ENCODE measurements at places on chromosomes 2 and 18. TPM values are rescaled to one million over a fixed set of nuclear protein-coding genes. Genes with fewer than 3 reads are reported as not detected.

DSEL gene
- 19.6 TPM for total RNA-seq

CD207 gene
- not detected for total RNA-seq

SNTG2 gene
- total RNA-seq = 44.6 TPM

WNT10A gene
- 1.3 TPM for total RNA-seq

TMEM247 gene
- not detected for total RNA-seq

DNA sequence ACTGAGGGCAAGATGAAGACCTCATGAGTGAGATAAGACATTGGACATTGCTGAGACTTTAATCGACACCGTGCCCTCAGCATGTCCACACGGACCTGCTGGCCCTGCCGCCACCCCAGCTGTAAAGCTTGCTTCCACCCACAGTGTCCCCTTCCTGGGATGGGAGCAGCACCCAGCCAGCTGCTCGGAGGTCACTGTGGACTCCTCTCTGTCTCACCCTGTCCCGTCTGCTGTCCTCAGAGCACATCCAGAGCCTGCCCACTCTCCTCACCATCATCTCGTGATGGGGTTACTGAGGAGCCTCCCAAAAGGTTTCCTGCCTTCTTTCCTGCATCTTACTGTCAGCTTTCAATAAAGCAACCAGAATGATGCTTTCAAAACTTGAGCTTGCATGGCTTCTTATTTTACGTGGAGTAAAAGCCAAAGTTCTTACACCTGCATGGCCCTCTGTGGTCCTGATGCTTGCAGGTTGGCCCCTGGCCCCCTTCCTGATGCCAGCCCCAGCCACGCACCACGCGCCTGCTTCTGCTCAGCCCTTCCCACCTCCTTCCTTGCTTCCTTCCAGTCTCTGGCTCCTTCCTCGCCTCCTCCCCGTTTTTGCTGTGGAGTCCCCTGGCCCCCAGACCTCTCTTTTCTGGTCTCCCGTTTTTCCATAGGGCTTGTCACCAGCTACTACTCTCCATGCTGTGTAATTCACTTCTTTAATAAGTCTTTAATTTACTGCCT is 67.0 kb downstream of the DGKD start:
- no peak overlapping the region for H3K4me3 ChIP-seq
- no peak for DNase-seq
- no peaks in the 10 kb centered on the region for H3K4me1 ChIP-seq
- peak overlapping the region; percentile 62 for H3K27ac ChIP-seq
- H3K27me3 ChIP-seq = no peaks in the 10 kb centered on the region

- H3K4me3 ChIP-seq = no peak overlapping the region
- no peaks in the 10 kb centered on the region for H3K27me3 ChIP-seq
- H3K36me3 ChIP-seq = no peaks in the 10 kb centered on the region
- no peak for DNase-seq
These were observed 232.5 kb upstream of the ZSWIM2 start for GRCh38 chr2:187081461-187081860.

- no peaks in the 10 kb centered on the region for H3K27me3 ChIP-seq
- H3K27ac ChIP-seq = no peak overlapping the region
- H3K36me3 ChIP-seq = no peaks in the 10 kb centered on the region
- DNase-seq = no peak
- H3K4me3 ChIP-seq = no peak overlapping the region
These were observed 36.7 kb downstream of the MCFD2 start for GRCh38 chr2:46878886-46879285.
